Amygdala (tissue), 56 donors: ENCODE measurements at places on chromosomes 7 and 10.

DNA sequence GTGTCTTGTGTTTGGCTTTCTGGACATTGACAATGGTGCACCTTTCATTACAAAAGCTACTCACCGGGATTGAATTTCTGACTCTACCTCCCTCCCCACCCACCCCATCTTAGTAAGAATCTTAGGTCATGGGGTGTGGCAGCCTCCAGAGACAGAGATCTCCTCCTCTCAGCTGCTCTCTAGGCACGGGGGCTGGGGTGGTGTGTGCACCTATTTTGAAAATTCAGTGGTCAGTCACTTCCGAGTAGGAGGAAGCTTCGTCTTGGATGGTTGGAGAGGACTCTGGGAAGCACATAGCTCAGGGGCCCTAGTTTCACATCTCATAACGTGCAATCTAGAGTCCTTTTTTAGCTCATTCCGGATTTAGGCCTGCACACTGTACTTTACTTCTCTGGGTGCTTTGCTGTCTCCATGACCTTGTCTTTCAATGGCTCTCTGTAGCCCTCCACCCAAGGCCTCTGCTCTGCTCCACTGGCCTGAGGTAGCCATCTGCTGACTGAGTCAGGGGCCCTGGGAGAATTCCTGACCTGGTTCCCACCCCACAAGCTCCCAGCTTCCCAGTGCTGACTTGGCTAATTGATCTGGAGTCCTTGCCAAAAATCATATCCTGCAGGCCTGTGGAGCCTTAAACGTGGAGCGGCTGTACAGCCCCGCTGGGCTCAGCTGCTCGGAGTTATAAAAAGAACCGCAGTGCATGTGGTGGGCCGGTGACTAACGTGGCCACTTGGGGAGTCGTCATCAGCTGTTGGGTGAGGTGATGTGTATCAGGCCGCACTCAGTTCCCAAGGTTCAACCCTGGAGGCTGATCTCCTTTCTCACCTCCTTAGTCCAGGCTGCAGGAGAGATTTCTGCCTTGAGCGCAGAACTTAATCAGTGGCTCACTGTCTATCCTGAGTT, 19.3 kb upstream of the ADAMTS14 start:
- no peak for DNase-seq

DNA sequence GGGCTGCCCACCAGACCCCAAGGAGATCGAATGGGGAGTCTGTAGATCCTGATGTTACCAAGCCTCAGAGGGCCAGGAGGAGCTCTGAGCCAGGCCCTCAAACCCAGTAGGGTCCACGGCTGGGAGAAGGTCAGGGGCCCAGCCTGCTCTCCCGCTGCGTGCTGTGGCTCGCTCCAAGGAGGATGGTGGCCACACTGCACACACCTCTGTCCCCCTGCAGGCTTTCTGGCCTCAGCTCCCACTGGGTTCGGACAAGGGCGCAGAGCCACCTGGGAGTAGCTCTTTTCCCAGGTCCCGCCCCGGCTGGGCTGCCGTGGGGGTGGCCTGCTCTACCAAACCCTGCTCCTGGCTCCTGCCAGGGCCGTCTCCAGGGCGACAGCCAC, 175.8 kb downstream of the ZNF248 start:
- DNase-seq, result no peak

- no peak for DNase-seq
Measured at GRCh38 chr10:132408823-132409666, 12.0 kb downstream of the PWWP2B start.

GRCh38 chr10:117112220-117112619, 25.9 kb downstream of the VAX1 start:
- no peak for DNase-seq

- no peak for DNase-seq
Measured at GRCh38 chr10:63901881-63902280, 380.7 kb downstream of the REEP3 start.

- no peak for DNase-seq
Measured at GRCh38 chr7:72156671-72157070, 255.5 kb downstream of the CALN1 start.

GRCh38 chr10:92267343-92267742, 23.5 kb downstream of the CPEB3 start:
- DNase-seq, result no peak

- no peak for DNase-seq
Measured at GRCh38 chr7:28551331-28551730, 139.0 kb downstream of the CREB5 start.

DNA sequence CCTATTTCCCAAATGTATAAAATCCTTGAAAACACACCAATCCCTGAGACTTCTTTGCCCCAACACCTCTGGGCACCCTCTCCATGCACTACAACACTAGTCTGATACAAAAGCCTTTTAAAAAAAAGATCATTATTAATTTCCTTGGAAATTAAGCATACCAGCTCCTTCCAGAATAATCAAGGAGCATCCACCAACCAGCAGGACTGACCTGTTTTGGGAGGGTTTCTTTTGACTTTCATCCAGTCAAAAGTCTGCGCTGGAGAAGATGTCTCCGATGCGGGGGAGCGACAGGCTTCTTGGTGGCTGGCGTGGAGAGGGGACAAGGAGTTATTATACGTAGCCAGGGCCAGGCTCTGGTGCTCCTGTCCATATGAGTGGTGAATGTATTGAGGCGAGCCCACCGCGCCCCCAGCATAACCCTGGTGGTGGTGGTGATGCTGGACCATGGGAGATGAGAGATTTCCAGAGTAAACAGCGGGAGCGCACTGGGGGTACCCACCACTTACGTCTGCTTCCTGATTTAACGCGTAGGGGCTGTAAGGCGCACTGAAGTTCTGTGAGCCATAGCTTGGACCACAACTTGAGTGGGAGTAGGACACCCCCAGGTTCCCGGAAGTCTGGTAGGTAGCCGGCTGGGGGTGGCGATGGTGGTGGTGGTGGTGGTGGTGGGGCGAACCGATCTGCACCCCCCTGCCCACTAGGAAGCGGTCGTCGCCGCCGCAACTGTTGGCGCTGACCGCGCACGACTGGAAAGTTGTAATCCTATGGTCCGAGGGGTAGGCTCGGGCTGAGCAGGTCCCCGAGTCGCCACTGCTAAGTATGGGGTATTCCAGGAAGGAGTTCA, 527 bp downstream of the HOXA1 start:
- DNase-seq, result no peak

DNA sequence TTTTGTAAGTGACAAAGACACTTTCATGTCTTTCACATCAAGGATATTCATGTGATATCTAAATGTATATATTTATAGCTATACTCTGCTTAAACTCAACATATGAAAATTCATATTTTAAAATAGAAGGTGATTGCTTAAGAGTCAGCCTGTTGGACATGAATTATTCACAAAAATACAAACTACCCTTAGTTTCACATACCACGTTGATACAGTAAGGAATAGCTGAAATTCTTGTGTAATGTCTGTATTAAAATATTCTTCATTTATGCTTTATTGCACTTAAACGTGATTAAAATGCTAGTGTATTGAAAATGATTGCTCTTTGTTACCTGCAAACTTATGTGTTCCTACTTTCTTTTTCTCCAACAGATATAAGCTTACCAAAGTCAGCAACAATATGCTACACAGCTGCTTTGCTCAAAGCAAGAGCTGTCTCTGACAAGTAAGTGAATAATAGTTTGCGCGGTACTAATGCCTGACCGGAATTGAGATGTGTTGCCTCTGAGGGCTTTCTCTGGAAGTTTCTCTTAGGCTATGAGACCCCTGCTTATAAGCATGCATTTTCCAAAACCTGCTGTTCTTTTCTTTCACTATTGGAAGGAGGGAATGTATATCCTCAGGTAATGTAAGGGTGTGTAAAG, 133.8 kb downstream of the WNT2 start:
- DNase-seq, result no peak

- no peak for DNase-seq
Measured at GRCh38 chr10:14247377-14248116, 83.2 kb downstream of the FRMD4A start.

DNA sequence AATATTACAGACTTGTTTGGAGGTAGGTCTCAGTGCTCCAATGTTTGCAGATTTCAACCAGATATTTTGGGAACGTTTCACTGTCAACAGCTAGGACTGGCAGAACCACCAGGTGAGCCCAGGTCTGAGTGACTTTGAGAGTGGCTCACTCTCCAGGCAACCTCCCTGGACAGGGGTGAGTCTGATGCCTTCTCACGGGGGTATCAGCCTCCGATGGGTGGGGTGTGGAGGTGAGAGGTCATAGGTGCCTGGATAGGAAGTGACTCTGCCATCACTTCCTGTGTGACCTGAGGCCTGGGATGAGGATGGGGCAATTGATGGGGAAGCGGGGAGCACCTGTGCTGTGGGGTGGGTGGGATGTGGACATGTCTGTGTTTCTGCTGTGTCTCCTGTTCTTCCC, 4.6 kb downstream of the AZGP1 start:
- DNase-seq, result no peak

DNA sequence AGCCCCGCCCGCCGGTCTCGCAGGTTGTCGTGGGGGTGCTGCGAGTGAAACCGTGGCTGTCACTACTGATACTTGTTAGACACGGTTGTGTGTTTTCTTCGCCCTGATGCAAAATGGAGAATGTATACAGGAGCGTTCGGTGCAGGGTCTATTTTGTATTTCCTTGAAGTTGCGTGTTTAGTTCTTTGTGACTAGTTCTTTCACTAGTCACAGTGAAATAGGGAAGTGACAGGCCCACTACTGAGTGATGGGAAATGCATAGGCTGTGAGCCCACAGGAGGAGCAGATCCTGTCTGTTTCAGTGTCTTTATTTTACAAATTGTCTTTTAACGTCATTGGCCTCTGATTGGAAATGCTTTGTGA, 675 bp downstream of the ABRAXAS2 start:
- DNase-seq, result no peak

- DNase-seq, result no peak
Measured at GRCh38 chr7:12637819-12638592, 49.4 kb upstream of the ARL4A start.

GRCh38 chr7:124764051-124764846, 1.3 kb downstream of the GPR37 start:
- peak; percentile 33 for DNase-seq

GRCh38 chr10:119278126-119278709, 70.8 kb downstream of the GRK5 start:
- DNase-seq, result no peak

DNA sequence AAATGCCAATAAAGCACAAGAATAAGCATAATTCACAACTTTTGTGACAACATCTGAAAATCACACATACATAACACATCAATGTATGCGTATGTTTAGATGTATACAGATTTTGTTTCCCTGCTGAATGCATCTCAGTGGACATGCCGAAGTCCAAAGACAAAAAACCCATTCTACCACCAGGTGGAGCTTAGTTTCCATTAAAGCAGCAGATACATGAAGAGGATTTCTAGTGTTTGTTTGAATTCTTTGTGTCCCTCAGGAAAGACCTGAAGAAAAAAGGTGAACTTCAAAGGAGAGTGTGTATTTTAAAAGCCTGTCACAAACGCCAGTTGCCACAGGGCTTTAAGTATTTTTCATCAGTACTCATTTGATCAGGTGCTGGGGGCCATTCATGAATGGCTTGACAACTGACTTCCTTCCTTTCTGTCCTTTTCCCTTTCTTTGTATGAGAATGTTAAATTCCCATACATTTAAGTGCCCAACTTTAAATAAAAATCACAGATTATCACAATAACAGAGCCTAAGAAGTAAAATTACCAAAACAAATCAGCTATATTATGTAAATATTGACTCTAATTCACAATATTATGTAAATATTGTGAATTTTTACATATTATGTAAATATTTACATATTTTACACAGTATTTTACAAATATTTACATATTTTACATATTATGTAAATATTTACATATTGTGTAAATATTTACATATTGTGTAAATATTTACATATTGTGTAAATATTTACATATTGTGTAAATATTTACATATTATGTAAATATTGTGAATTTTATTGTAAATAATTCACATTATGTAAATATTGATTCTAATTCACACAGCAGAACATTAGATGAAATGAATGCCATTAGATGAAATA, 343.0 kb downstream of the CRPPA start:
- no peak for DNase-seq

- no peak for DNase-seq
Measured at GRCh38 chr7:21361413-21362125, 66.3 kb upstream of the SP4 start.

DNA sequence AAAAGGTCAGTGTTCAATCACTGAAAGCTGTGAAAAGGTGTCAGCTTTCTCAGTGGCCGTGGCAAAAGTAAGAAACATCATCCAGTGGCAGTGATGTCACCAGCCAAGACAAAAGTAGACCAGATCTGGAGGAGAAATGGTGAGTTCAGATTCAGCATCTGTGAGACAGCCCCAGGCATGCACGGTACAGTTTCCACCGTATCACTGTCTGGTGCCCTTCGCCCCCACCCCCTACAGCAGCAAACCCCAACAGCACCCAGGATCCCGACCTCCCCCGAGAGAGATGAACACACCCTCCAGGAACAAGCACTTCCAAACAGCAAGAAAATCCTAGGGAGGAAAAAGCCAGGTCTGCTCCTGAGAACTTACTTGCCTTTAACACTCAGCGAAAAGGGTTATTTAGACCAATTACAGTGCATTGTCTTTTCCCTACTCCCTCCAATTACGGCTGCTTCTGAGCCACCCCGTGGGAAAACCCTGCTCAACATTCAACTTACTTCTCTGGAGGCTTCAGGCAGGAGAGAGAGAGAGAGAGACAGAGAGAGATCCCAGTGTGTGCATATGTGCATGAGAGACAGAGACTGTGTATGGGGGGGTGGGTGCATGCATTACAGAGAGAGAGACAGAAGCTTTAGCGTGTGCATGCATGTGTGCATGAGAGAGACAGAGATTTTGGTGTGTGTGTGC, 189.6 kb downstream of the GRID1 start:
- no peak for DNase-seq

DNA sequence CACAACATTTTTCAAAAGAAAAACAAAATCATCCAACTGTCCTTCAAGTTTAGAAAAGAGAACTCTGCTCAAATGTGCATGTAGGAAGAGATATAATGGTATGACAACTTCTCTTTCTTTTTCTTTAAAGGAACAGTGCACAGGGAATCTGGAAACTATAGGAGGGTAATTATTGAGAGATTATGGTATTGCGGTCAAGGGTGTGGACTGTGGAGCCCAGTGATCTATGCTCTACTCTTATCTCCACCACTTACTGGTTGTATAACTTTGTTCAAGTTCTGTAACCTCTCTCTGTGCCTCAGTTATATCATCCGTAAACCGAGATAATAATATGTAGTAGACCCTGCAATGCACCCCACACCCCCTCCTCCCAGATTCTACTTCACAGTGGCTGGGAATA, 69.8 kb upstream of the PCGF5 start:
- no peak for DNase-seq

GRCh38 chr10:73590881-73591799, at the start of gene USP54:
Gene USP54, minus strand, starts transcription at chr10:73591342. Its CDS starts 15,684 bp downstream, at chr10:73575658.
- DNase-seq, result peak; percentile 31

GRCh38 chr10:115653473-115653872, 560.3 kb downstream of the ATRNL1 start:
- no peak for DNase-seq

GRCh38 chr10:80539421-80540031, 1.8 kb downstream of the SH2D4B start:
- no peak for DNase-seq

- DNase-seq, result no peak
Measured at GRCh38 chr7:105256761-105257231, 131.9 kb downstream of the SRPK2 start.
